ENCODE measurements at places on chromosomes 2 and 18. TPM values are rescaled to one million over a fixed set of nuclear protein-coding genes. Genes with fewer than 3 reads are reported as not detected.

The CD207 gene
- not detected for total RNA-seq

The XDH gene
- 0.87 TPM for total RNA-seq

The GALR1 gene
- total RNA-seq = 0.74 TPM

The SERPINB10 gene
- total RNA-seq = not detected

The LYG2 gene
- not detected for total RNA-seq

The CDC42EP3 gene
- 23.2 TPM for total RNA-seq

The ZC3H8 gene
- 13.3 TPM for total RNA-seq

The TFCP2L1 gene
- 6.4 TPM for total RNA-seq

The KCNF1 gene
- total RNA-seq = 0.70 TPM

The ATOH8 gene
- 0.62 TPM for total RNA-seq

DNA sequence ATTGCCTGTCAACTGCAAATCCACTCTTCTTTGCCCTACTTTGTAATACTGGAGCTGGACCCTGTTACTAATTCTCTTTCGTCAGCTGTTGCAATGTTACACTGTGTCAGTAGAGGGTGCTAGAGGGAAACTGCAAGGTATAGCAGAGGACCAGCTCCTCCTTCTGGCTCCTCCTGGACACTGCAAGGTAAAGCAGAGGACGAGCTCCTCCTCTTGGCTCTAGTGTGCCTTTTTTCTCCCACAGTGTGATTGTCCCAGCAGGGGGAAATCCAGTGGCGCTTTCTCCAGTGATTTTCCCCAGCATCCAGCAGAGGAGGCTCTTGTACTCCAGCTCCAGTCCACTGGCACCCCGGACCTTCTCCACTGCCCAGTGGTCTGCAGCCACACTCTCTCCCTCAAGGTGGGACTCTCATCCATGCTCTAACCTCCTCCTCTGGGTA, 95.6 kb downstream of the CAPN13 start:
- H3K4me3 ChIP-seq = no peak overlapping the region
- no peaks in the 10 kb centered on the region for H3K4me1 ChIP-seq
- H3K27me3 ChIP-seq = no peaks in the 10 kb centered on the region
- H3K36me3 ChIP-seq = no peaks in the 10 kb centered on the region
- no peak overlapping the region for H3K27ac ChIP-seq

DNA sequence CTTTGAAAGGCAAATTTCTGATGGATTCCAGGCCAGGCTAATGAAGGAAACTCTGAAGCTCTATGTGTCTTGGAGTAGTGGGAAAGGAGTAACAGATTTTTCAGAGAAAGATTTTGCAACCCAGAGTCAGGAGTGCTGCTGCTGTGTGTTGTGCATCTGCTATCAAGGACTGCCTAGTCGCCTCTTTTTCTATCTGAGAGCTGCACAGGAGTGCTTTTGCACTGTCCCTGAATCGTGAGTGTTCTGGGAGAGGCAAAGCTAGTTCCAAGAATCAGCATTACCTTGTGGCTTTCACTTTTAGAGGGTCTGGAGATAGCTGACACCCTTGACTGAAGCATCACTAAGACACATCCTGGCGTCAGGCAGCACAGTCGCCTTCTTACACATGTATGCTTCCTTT, 336.4 kb downstream of the PARD3B start:
- H3K36me3 ChIP-seq = no peaks in the 10 kb centered on the region
- peaks cover 10% of the 10 kb centered on the region for H3K4me1 ChIP-seq
- H3K4me3 ChIP-seq = no peak overlapping the region
- DNase-seq = peak; percentile 22

GRCh38 chr18:13621886-13622619, 104.3 kb downstream of the FAM210A start:
- H3K4me1 ChIP-seq = no peaks in the 10 kb centered on the region
- no peaks in the 10 kb centered on the region for H3K27me3 ChIP-seq
- H3K4me3 ChIP-seq = no peak overlapping the region
- H3K27ac ChIP-seq = no peak overlapping the region
- no peaks in the 10 kb centered on the region for H3K36me3 ChIP-seq

DNA sequence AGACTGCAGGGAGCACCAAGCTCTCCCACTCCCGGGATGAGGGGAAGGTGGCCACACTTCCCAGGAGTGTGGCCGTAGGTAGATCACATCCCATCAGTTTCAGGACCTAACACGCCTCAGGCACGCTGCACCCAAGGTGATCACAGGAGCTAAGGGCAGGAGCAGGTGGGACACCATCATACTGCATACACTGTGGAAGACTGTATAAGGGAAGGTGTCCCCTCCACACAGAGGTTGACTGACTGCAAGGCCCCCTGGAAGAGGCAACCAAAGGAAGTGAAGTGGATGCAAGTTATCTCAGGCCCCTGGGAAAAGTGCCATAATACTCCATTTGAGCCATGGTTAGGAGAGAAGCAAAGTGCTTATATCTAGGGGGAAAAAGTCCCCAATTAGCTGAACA, 351.9 kb upstream of the SMIM21 start:
- no peaks in the 10 kb centered on the region for H3K27me3 ChIP-seq
- H3K4me3 ChIP-seq = no peak overlapping the region
- DNase-seq = no peak
- no peaks in the 10 kb centered on the region for H3K4me1 ChIP-seq
- H3K27ac ChIP-seq = no peak overlapping the region

GRCh38 chr2:202822411-202822810, 49.2 kb downstream of the ICA1L start:
- H3K27me3 ChIP-seq = no peaks in the 10 kb centered on the region
- no peaks in the 10 kb centered on the region for H3K4me1 ChIP-seq
- H3K27ac ChIP-seq = no peak overlapping the region

DNA sequence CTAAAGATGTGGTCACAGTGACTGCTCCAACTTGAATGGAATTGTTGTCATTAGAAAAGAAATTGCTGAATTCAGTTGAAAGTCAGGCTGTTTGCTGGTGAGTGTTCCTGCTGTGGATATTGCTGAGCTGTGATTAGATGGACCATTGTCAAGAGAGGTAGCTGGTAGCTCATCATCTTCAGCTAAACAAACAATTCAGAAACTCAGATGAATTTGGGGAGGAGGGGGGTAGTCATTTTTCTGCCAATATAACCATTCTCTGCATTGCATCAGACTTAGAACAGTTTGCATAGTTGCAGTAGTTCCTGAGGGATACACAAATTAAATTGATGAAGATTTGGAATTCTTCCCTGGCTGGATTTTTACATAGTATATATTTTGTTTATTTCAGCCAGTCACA, 108.3 kb downstream of the MTCL1 start:
- H3K4me1 ChIP-seq = no peaks in the 10 kb centered on the region
- DNase-seq = no peak
- no peak overlapping the region for H3K27ac ChIP-seq

DNA sequence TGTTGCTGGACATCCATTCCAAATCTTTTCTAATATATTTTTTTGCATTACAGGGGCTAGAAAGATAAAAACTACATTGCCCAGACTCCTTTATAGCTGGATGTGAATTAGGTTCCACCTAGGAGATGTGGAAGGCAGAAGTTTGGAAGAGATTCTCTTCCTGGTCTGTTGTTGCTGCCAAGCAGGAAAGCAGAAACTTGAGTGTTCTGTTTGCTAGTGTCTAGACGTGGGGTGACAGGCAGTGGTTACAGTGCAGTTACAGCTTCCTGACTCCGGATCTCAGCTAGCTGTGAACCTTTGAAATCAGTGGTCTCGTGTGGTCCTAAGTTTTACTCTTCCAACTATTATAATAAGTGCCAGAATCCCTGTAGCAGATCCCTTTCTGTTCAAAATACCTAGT, 46.2 kb downstream of the COL4A4 start:
- H3K4me1 ChIP-seq = no peaks in the 10 kb centered on the region
- H3K27ac ChIP-seq = no peak overlapping the region
- H3K27me3 ChIP-seq = no peaks in the 10 kb centered on the region
- DNase-seq = no peak

- no peaks in the 10 kb centered on the region for H3K36me3 ChIP-seq
- H3K4me1 ChIP-seq = peaks cover 17% of the 10 kb centered on the region
- H3K27ac ChIP-seq = peak overlapping the region; percentile 69
Observed at GRCh38 chr2:2787301-2787907, 456.3 kb upstream of the MYT1L start.

DNA sequence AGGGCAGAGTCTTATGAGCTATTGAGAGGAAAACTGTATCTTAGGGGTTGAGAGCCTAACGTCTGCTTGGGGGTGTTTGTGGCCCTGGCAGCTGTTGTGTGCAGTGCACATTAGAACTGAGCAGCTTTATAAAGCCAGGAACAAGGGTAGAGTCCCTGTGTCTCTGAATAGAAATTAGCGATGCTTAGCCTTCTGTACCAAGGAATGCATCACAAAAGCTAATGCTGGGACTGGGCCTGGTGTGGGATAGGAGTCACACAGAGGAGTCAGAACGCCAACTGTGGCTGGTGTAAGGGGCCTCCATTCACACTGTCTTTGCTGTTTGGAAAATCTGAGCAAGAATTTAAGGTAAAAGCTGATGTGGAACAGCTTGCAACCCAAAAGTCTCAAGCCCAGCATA, 283.2 kb downstream of the SOX11 start:
- no peak for DNase-seq
- H3K4me1 ChIP-seq = peaks cover 8% of the 10 kb centered on the region
- H3K27me3 ChIP-seq = no peaks in the 10 kb centered on the region

DNA sequence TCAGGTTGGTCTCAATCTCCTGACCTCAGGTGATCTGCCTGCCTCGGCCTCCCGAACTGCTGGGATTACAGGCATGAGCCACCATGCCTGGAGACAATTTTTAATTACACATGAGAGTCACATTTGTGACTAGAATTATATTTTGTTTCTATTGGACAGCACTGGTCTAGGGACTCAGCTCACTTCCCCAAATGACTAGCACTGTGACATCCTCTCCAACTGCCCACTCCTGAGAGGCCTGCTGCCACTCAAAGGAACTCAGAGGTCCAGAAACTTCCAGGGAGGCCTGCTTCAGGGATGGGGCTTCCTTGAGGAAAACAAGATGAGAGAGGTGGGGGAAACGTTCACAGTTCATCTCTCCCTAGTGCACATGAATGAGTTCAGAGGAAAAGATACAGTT, 29.5 kb downstream of the TMEM163 start:
- no peaks in the 10 kb centered on the region for H3K36me3 ChIP-seq
- no peak overlapping the region for H3K4me3 ChIP-seq
- no peaks in the 10 kb centered on the region for H3K27me3 ChIP-seq
- H3K4me1 ChIP-seq = 0 out of 2 replicates have a peak, but pooled peaks cover 7% of the 10 kb centered on the region
- no peak for DNase-seq

GRCh38 chr18:10685484-10685883, 159.7 kb downstream of the NAPG start:
- no peak overlapping the region for H3K4me3 ChIP-seq
- H3K4me1 ChIP-seq = no peaks in the 10 kb centered on the region
- no peak overlapping the region for H3K27ac ChIP-seq
- no peaks in the 10 kb centered on the region for H3K27me3 ChIP-seq
- DNase-seq = no peak

- H3K4me3 ChIP-seq = peak overlapping the region; percentile 96
- H3K4me1 ChIP-seq = peaks cover 35% of the 10 kb centered on the region
- peak overlapping the region; percentile 97 for H3K27ac ChIP-seq
Observed at GRCh38 chr2:74441170-74441689, 507 bp downstream of the RTKN start.

DNA sequence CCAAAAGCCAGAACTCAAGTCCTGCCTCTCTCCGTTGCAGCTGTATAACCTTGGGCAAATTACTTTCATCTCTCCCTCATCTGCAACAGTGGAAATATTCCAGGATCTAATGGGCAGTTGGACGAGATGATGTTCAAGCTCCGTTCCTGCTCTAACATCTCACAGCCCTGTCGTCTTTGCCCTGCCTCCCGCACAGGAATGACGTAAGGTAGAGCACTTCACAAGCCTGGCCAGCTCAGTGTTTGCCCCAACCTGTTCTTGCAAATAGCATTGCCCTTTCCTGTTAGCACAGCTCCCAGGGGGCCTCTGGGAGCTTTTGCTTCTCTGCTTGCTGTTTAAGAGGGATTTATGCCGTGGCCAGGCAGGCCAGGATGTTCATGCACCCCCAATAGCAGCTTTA, 107.9 kb downstream of the KLHL29 start:
- no peak overlapping the region for H3K27ac ChIP-seq
- peaks cover 23% of the 10 kb centered on the region for H3K4me1 ChIP-seq
- DNase-seq = no peak
- no peak overlapping the region for H3K4me3 ChIP-seq
- no peaks in the 10 kb centered on the region for H3K36me3 ChIP-seq

DNA sequence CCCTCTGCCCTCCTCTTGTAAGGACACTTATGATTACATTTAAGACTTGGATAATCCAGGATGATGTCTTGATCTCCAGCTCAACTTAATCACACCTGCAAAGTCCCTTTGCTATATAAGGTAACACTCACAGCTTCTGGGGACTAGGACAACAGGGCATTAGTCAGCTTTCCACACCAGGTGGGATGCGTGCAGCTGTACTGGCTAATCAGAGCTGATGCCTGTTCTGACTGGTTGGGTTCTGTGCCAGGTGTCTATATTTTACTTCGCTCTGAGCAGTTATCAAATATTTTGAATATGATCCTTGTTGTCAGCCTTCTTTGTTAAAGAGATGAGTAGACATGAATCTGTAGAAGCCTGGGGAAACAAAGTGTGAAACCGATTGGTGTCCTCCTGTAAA, 115.5 kb upstream of the ATP8B1 start:
- H3K4me3 ChIP-seq = no peak overlapping the region
- no peaks in the 10 kb centered on the region for H3K4me1 ChIP-seq
- no peaks in the 10 kb centered on the region for H3K27me3 ChIP-seq
- H3K27ac ChIP-seq = no peak overlapping the region
- H3K36me3 ChIP-seq = no peaks in the 10 kb centered on the region

- H3K4me3 ChIP-seq = no peak overlapping the region
- H3K36me3 ChIP-seq = no peaks in the 10 kb centered on the region
- no peak for DNase-seq
- no peak overlapping the region for H3K27ac ChIP-seq
- H3K4me1 ChIP-seq = peaks cover 12% of the 10 kb centered on the region
Observed at GRCh38 chr2:241949736-241950412, 80.3 kb downstream of the RTP5 start.

DNA sequence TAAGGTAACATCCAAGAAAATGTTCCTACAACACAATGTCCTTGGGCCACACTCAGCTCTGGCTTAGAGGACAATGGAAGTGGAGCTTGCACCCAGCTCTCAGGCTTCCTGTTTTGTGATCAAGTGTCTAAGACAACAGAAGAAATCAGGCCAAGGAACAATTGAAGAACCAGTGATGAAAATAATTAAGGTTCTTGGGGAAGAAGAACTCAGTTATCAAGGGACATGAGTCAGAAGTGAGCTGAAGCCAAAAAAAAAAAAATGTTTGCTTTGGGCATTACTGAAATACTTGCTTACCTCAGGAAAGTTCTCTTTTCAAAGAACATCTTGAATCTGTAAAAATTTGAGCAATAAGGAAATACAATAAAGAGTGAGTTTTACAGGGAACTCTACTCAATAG, 299.0 kb downstream of the FBXO15 start:
- H3K4me1 ChIP-seq = peaks cover 6% of the 10 kb centered on the region
- no peaks in the 10 kb centered on the region for H3K27me3 ChIP-seq
- DNase-seq = no peak
- H3K27ac ChIP-seq = no peak overlapping the region
- H3K4me3 ChIP-seq = no peak overlapping the region
